Adrenal gland (tissue), 19 donors: ENCODE measurements at places on chromosomes 4 and X. TPM values are rescaled to one million over a fixed set of nuclear protein-coding genes. Genes with fewer than 3 reads are reported as not detected.

COX18 gene
- total RNA-seq = 32.0 TPM

DNA sequence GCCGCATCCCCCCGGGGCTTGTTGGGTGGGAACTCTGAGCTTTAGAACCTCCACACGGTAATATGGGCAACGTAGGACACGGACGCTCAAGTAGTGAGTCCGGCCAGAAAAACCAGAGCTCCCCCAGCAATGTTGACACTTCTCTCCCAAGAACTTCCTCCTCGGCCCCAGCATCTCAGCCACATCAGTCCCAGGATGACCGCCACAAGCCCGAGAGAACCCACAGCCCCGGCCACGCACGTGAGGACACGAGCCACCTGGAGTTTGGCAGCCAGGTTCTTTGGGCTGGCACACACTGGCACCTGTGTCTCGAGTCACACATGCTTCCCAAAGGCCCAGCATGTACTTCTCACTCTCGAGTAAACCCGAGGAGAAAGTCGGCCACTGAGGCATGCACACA, 16.3 kb downstream of the CLDN34 start:
- DNase-seq = no peak
- peaks cover 15% of the 10 kb centered on the region for H3K4me1 ChIP-seq
- no peaks in the 10 kb centered on the region for H3K27me3 ChIP-seq
- no peaks in the 10 kb centered on the region for H3K36me3 ChIP-seq
- no peak overlapping the region for H3K4me3 ChIP-seq
- no peak overlapping the region for H3K27ac ChIP-seq

DNA sequence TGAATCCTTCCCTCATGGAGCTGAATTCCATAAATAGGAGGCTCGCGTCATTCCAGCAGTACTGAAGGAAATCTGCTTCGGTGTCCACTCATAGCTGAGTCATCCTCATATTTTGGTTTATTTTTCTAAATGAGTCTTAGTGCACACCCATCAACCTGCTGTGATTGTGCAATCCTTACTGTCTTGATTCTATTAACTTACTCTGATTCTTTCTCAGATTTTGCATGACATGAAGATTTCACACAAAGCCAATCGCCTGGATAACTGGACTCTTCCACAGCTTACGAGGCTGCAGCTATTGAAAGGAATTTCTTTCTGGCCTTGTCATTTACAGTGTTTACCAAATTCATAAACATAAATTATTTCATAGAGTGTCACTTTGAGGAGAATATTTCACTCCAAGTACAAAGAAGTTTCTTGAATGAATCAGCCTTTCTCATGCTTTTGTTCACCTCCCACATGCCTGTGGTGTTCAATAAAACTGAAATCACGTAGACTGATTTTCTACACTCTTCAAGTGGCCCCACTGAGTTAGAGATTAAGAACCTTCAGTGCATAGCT, 207.6 kb upstream of the SLITRK2 start:
- H3K27ac ChIP-seq = no peak overlapping the region
- no peak for DNase-seq
- no peaks in the 10 kb centered on the region for H3K36me3 ChIP-seq
- H3K4me1 ChIP-seq = no peaks in the 10 kb centered on the region

UGT2B10 gene
- not detected for total RNA-seq

DNA sequence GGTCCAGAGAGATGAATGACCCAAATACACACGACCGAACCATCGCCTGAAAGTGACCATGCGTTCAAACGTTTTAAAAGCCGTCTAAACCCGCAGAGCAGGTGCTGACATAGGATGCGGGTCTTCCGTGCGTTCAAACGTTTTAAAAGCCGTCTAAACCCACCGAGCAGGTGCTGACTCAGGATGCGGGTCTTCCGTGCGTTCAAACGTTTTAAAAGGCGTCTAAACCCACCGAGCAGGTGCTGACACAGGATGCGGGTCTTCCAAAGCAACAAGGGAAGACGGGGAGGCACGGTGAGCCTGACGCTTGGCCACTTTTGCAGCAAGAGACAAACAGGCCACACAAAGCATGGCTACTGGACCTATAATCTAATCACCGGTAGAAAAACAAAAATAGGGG, 47.2 kb downstream of the GAK start:
- H3K4me1 ChIP-seq = no peaks in the 10 kb centered on the region
- no peak for DNase-seq
- H3K27ac ChIP-seq = no peak overlapping the region
- H3K36me3 ChIP-seq = peaks cover 73% of the 10 kb centered on the region

CCDC110 gene
- 1.5 TPM for total RNA-seq

GRCh38 chr4:124181039-124181438, 531.5 kb downstream of the ANKRD50 start:
- no peak overlapping the region for H3K27ac ChIP-seq
- no peaks in the 10 kb centered on the region for H3K27me3 ChIP-seq
- no peak for DNase-seq
- no peaks in the 10 kb centered on the region for H3K36me3 ChIP-seq
- no peak overlapping the region for H3K4me3 ChIP-seq
- no peaks in the 10 kb centered on the region for H3K4me1 ChIP-seq

- no peak overlapping the region for H3K27ac ChIP-seq
- H3K27me3 ChIP-seq = no peaks in the 10 kb centered on the region
- no peak for DNase-seq
- no peaks in the 10 kb centered on the region for H3K4me1 ChIP-seq
- no peak overlapping the region for H3K4me3 ChIP-seq
- no peaks in the 10 kb centered on the region for H3K36me3 ChIP-seq
These were observed 86.8 kb downstream of the DIAPH2 start for GRCh38 chrX:96771486-96771885.

EDNRA gene
- total RNA-seq = 4.4 TPM

DNA sequence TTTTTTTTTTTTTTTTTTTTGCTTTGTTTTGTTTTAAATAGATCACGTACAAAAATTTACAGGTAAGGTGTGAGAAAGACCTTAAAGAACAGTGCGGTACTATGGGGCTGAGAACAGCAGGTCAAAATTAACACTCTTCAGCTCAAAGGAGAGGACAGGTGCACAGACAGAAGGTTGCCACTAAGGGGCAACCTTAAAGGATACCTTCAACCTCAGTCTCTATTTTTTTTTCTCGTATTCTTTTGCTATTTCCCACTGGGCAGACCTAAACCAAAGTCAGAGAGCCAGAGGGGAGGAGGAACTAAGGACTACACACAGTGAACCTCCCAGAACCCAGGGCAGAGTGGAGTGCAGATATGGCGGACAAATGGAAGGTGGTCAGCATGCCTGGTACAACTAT, 1984.3 kb upstream of the IGFBP7 start:
- DNase-seq = no peak
- no peaks in the 10 kb centered on the region for H3K36me3 ChIP-seq
- no peaks in the 10 kb centered on the region for H3K4me1 ChIP-seq

DNA sequence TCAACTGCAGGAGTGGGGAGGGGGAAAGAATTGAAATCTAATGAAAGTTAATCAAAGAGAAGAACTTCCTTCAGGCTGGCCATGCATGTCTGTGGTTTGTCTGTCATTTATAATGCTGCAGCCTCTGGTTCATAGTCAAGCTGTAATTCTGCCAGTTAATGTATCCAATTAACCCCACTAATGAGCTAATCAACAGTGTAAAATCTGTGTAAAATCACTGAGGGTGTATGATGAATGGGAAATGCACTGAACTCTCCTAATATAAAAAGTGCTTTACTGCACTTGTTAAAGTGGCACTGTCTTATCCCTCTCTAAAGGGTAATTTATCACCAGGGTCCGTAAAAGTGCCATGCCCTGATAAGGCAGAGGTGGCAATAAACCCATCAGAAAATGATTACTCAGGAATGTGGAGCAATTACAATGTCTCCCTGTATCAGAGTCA, 798.1 kb downstream of the PDHA2 start:
- no peaks in the 10 kb centered on the region for H3K27me3 ChIP-seq
- no peaks in the 10 kb centered on the region for H3K36me3 ChIP-seq
- no peak overlapping the region for H3K4me3 ChIP-seq
- H3K27ac ChIP-seq = no peak overlapping the region
- no peaks in the 10 kb centered on the region for H3K4me1 ChIP-seq
- DNase-seq = no peak

GRCh38 chrX:150155436-150156035, 207.6 kb upstream of the MAMLD1 start:
- H3K4me1 ChIP-seq = no peaks in the 10 kb centered on the region
- H3K4me3 ChIP-seq = no peak overlapping the region
- H3K36me3 ChIP-seq = no peaks in the 10 kb centered on the region
- DNase-seq = peak; percentile 58

GRCh38 chr4:182169572-182169971, 73.6 kb upstream of the TENM3 start:
- no peak overlapping the region for H3K4me3 ChIP-seq
- H3K27me3 ChIP-seq = no peaks in the 10 kb centered on the region
- H3K36me3 ChIP-seq = no peaks in the 10 kb centered on the region
- H3K27ac ChIP-seq = no peak overlapping the region

TLR3 gene
- total RNA-seq = 16.9 TPM

- no peak for DNase-seq
- no peak overlapping the region for H3K4me3 ChIP-seq
- H3K27me3 ChIP-seq = no peaks in the 10 kb centered on the region
- H3K36me3 ChIP-seq = no peaks in the 10 kb centered on the region
- no peaks in the 10 kb centered on the region for H3K4me1 ChIP-seq
These were observed 89.5 kb upstream of the LCORL start for GRCh38 chr4:18111081-18111480.

MAGEC1 gene
- total RNA-seq = not detected

GRCh38 chr4:161530710-161531109, 633.1 kb downstream of the FSTL5 start:
- no peaks in the 10 kb centered on the region for H3K4me1 ChIP-seq
- no peaks in the 10 kb centered on the region for H3K36me3 ChIP-seq
- no peak overlapping the region for H3K4me3 ChIP-seq
- H3K27me3 ChIP-seq = no peaks in the 10 kb centered on the region
- no peak for DNase-seq
- no peak overlapping the region for H3K27ac ChIP-seq

DNA sequence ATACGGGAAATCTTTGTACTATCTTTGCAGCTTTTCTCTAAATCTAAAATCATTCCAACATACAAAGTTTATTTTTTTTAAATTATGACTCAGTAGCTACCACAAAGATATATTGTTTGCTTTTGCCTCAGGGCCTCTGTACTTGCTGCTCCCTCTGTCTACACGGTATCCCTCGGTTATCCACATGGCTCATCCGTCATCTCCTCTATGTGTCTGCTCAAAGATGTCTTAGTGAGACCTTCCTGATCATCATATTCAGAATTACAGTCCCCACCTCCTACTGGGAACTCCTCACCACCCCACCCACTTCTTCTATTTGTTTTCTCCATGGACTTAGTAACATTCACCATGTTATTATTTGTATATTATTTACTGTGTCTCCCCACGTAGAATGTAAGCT, 107.8 kb downstream of the PARM1 start:
- no peak for DNase-seq
- H3K4me1 ChIP-seq = peaks cover 1% of the 10 kb centered on the region
- no peaks in the 10 kb centered on the region for H3K36me3 ChIP-seq
- H3K27me3 ChIP-seq = no peaks in the 10 kb centered on the region
- H3K4me3 ChIP-seq = no peak overlapping the region
- no peak overlapping the region for H3K27ac ChIP-seq

DNA sequence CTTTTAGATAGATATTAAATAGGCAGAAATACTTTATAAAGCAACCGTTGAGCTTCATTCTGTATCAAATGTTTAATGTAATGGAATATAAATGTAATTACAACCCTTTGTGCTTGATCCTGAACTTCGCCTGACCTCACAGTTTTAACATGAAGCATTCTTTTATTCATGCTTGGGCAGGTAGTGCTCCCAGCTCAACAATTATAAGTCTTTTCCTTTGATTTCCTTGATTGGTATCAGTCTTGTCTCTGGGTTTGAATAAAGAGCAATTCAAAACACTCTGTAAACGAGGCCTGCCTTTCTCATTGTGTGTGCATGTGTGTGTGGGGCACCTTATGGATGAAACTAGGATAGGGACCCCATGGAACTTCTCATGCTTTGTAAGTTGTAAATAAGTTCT, 6.8 kb downstream of the METAP1 start:
- DNase-seq = no peak
- no peaks in the 10 kb centered on the region for H3K4me1 ChIP-seq
- no peaks in the 10 kb centered on the region for H3K36me3 ChIP-seq
- no peak overlapping the region for H3K27ac ChIP-seq
- H3K4me3 ChIP-seq = no peak overlapping the region

DYNLT3 gene
- total RNA-seq = 70.3 TPM

DNA sequence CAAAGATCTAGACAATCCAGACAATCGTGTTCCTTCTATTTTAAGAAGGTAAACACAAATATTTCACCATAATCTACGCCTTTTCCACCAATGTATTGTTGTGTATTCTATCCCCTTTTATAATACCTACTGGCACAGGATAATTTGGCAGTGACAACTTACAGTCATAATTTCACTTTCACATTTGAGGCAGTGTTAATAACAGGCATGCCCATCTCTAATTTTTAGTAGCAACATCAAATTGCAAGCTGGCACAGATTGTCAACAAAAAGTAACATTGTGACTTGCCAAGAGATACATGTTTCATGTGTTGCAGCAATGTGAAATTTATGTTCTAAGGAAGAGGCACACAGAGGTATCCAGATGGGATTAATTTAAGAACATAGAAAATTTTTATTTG, 912.5 kb upstream of the PABPC4L start:
- H3K36me3 ChIP-seq = no peaks in the 10 kb centered on the region
- H3K27me3 ChIP-seq = no peaks in the 10 kb centered on the region
- H3K4me1 ChIP-seq = no peaks in the 10 kb centered on the region
- H3K4me3 ChIP-seq = no peak overlapping the region
- no peak for DNase-seq

- peaks cover 20% of the 10 kb centered on the region for H3K27me3 ChIP-seq
- H3K4me3 ChIP-seq = no peak overlapping the region
- no peaks in the 10 kb centered on the region for H3K4me1 ChIP-seq
- DNase-seq = peak; percentile 41
These were observed 270.5 kb upstream of the GPC4 start for GRCh38 chrX:133685822-133686221.

GABRE gene
- total RNA-seq = 4.5 TPM

GRCh38 chr4:24226667-24227066, 336.8 kb upstream of the PPARGC1A start:
- no peaks in the 10 kb centered on the region for H3K4me1 ChIP-seq
- no peak overlapping the region for H3K27ac ChIP-seq
- no peak for DNase-seq
- H3K27me3 ChIP-seq = no peaks in the 10 kb centered on the region
- no peaks in the 10 kb centered on the region for H3K36me3 ChIP-seq

DNA sequence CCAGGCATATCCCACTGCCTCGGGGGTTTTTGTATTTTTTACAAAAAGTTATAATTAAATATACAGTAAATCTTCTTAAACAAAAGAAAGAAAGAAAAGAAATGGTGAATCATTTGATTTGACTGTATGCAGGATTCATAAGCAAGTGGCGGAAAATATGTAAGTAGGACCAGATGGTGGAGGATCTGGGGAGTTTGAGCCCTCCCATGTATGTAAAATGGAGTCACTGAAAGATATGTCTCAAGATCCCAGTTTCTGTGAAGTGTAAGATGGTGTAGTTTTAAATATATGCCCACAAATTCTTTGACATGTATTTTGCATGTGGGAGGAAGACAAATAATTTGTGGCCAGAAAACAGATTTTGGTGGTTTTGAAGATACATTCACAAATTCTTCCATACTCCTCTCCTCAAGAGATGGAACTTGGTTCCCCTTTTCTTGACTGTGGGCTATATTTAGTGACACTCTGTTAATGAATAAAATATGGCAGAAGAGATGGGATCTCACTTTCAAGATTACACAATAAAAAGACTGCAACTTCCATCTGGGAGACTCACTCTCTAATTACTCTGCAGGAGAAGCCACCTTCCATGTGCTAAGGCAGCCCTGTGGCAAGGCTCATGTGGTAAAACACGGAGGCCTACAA, 133.6 kb upstream of the S100G start:
- H3K27me3 ChIP-seq = no peaks in the 10 kb centered on the region
- no peak overlapping the region for H3K27ac ChIP-seq
- no peaks in the 10 kb centered on the region for H3K36me3 ChIP-seq
- no peak overlapping the region for H3K4me3 ChIP-seq

- DNase-seq = no peak
- no peaks in the 10 kb centered on the region for H3K36me3 ChIP-seq
- H3K27me3 ChIP-seq = peaks cover 46% of the 10 kb centered on the region
These were observed at the start of gene ATP2B3 for GRCh38 chrX:153517423-153517822. Gene ATP2B3 (plus strand): TSS chrX:153517642. CDS start chrX:153536248, 18,606 bp downstream.
